ENCODE measurements at places on chromosomes 2 and 18.

GRCh38 chr18:27735117-27735516 lies 441.8 kb downstream of the CDH2 start:
- no peak for DNase-seq

GRCh38 chr18:58513615-58514335 lies 115.1 kb downstream of the ALPK2 start:
- no peak for DNase-seq

DNA sequence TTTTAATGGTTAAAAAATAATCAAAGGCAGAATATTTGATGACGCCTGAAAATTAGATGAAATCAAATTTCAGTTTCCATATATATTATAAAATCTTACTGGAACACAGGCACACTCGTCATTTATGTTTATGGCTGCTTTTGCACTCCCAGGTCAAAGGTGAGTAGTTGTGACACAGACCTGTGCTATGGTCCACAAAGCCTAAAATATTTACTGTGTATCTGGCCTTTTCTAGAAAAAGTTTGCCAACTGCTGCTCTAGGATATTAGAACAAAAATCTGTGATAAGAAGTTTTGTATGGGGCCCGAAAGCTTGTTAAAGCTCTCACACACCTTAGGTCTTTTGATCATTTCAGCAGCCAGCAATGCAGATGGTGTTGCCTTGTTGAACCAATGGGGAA lies 104.3 kb downstream of the PKP4 start:
- DNase-seq, result no peak

DNA sequence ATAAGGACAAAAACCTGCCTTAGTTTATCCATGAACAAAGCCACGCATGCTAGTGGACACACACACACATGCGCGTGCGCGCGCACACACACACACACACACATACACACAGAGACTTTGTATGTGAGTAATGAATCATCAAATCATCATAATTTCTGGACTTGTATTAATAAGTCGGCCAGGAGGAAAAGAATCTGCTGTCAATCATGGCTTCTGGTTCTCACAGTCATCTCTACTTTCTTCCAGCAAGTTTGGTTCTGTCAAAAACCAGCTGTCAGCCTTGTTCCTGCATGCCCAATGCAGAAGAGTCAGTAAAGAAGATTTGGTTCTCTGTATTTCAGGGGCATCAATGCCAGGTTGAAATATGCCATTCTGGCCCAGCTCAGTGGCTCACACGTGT lies 1.1 kb upstream of the TTR start:
- DNase-seq, result no peak

DNA sequence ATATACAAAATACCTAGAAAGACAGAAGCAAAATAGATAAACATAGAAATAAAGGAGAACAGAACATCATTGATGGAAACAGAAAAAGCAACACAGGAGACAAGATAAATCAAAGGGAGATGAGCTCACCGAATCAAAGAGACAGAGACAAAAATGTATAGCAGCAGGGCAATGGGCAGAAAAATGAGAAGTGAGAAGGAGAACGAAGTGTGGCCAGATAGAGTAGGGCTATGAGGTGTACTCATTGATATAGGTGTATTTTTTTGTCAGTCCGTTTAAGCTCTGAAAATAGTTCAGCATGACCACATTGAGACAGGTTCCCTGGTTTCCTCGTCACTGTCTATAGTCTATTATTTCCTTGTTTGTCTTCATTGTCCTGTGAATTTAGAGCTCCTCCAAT lies 55.1 kb downstream of the SP100 start:
- DNase-seq, result no peak

- DNase-seq, result no peak
These were observed 18.1 kb downstream of the EPAS1 start for GRCh38 chr2:46315103-46315890.

All from iPS-NIHi11 (cell line).